ENCODE measurements at places on chromosomes 1 and 21.
A peak's percentile ranks its signal among the peaks of the same experiment; 100 is the strongest.

DNA sequence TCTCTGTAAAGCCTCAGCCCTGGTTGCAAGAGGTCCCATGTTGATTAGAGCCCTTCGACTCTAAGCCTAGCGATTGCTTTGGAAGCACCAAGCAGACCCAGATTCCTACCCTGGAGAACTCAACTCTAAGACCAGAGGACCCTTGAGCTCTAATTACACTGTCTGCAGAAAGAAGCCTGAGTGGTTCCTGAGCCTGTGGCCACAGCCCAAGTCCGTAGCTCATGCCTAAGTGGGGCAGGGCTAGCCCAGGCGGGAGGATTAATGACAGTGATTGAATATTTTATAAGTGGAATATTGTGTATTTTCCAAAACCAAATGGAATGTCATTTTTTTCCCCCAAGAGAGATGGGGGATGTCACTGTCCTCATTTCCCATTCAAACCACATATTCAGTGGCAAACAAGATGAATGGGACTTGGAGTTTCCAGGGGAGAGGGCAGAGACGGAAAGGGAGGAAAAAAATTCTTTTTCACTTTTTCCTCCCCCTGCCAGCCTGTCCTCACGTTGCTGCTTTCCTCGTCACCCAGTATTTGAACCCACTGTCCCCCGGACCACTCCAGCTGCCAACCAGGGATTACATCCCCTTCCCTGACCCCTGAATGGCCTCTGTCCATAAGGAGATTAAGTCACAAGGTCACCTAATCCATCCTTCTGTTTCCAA is 79.6 kb upstream of the CTTNBP2NL start:
- DNase-seq = no peak

GRCh38 chr1:109034382-109034781 is 7.5 kb downstream of the WDR47 start:
- no peak for DNase-seq

DNA sequence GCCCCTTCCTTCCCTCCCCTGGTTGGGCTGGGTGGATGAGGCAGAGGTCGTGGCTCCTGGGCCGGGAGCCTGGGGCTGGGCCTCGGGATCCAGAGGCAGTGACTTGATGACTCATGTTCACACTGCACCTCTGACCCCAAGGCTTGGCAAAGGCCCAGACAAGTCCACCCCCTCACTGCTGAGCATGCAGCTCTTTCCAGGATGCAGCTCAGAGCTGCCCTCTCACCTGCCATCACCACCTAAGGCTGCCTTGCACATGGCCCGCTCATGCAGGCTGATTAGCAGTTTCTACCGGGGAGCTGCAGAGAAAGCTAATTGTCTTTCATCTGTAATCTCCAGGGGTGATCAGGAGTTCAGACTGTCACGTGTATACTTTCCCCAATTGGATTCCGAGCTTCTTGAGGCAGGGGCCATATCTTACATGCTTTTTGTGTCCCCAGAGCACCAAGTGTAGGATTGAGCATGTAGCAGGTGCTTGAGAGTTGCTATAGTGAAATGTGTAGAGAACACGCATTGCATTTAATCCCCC is 62.1 kb downstream of the LRRN2 start:
- DNase-seq = peak; percentile 26

DNA sequence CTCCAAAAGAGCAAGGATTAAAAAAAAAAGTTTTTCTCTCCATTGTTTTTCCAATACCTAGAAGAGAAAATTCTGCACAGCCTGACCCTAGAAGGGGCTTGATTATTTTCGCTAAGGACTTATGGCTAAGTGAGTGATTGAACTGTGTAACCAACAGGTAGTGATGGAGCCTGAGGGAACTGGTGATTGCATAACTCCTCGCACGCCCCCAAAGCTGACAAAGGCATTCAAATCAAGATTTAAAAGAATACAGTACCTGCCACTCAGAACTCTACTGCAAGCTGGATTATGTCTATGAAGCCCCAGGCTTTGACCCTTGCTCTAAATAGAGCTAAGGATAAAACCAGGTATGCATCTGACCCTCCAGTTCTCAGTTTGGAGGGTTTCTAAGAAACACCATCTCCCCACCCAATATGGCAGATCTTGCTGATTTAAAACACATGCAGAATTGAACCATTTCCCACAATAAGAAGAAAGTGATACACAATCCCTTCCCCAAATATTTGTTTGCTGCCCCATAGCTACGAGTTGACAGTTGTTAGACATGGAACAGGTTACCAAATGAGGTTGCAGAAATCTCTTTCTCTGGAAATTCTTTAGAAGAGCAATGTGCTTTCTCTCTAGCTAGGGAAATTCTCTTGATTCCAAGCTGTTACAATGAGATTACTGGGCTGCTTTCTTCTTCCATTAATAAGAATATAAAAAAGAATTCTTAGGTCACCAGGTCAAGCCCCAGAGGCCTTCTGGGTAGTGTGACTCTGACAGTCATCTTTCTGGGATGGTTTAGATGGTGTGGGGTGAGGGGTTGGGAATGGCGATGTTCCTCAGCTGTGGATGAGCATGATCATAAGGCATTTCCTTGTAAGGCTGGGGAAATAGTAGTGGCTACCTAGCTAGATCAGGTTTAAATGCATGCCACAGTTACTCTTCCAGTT is 35.1 kb downstream of the FGGY start:
- DNase-seq = no peak

- DNase-seq = no peak
Observed at GRCh38 chr1:180566026-180566425, 7.3 kb downstream of the OVAAL start.

GRCh38 chr1:64302971-64303370 is 99.5 kb downstream of the UBE2U start:
- no peak for DNase-seq

GRCh38 chr21:44552136-44552535 is 831 bp upstream of the KRTAP10-2 start:
- no peak for DNase-seq

GRCh38 chr1:18955131-18955440 is 1.4 kb downstream of the IFFO2 start:
- no peak for DNase-seq

- no peak for DNase-seq
Observed at GRCh38 chr1:147558045-147558444, 16.7 kb downstream of the BCL9 start.

GRCh38 chr1:227891955-227892488 is 55.7 kb downstream of the WNT9A start:
- DNase-seq = no peak

- DNase-seq = no peak
Observed at GRCh38 chr1:24600551-24600950, 42.6 kb upstream of the SRRM1 start.

DNA sequence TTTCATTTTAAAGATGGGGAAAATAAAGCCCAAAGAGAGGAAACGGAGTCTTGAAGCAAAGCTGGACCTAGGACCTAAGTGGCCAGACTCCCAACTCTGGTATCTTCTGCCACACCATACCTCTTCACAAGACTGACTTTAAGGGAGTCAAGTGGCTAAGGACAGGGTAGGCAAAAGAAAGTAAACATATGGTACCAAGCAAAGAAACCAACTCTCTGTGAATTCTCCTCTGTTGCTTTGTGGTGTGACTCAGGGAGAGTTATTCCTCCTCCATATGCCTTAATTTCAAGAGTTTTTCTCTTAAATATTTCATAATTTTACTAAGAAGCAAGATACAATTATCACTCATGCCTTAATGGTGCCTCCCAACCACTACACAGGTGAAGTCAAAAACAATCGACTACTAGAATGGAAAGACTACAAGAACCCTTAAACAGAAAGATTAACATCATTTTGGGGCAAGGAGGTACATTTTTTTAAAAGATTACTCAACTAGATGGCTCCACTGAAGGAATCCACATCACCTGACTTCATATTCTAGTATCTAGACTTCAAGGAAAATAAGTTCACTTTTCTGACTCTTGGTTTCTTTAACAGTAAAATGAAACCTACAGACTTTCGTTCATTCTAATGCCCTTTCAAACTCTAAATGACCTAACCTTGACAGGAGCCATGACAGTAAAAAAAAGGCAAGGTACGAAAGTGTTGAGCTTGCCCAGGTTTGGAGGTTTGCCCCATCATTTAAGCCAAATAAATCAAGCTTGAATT is 44.2 kb downstream of the LUZP1 start:
- DNase-seq = no peak

- no peak for DNase-seq
Observed at GRCh38 chr1:220315070-220315839, 43.0 kb upstream of the RAB3GAP2 start.

GRCh38 chr1:46487818-46488218 is 1.8 kb upstream of the DMBX1 start:
- no peak for DNase-seq

- DNase-seq = no peak
Observed at GRCh38 chr1:121538943-121539575, 354.3 kb downstream of the SRGAP2C start.

- DNase-seq = no peak
Observed at GRCh38 chr1:41918450-41919043, at the start of gene HIVEP3. TSS of gene HIVEP3 (minus strand) at chr1:41918922.

GRCh38 chr1:244757091-244757939 is 78.1 kb upstream of the COX20 start:
- DNase-seq = no peak

GRCh38 chr1:119279456-119280381 is 88.9 kb upstream of the HAO2 start:
- DNase-seq = peak; percentile 71

- no peak for DNase-seq
Observed at GRCh38 chr1:235011064-235011598, 117.5 kb downstream of the TOMM20 start.

DNA sequence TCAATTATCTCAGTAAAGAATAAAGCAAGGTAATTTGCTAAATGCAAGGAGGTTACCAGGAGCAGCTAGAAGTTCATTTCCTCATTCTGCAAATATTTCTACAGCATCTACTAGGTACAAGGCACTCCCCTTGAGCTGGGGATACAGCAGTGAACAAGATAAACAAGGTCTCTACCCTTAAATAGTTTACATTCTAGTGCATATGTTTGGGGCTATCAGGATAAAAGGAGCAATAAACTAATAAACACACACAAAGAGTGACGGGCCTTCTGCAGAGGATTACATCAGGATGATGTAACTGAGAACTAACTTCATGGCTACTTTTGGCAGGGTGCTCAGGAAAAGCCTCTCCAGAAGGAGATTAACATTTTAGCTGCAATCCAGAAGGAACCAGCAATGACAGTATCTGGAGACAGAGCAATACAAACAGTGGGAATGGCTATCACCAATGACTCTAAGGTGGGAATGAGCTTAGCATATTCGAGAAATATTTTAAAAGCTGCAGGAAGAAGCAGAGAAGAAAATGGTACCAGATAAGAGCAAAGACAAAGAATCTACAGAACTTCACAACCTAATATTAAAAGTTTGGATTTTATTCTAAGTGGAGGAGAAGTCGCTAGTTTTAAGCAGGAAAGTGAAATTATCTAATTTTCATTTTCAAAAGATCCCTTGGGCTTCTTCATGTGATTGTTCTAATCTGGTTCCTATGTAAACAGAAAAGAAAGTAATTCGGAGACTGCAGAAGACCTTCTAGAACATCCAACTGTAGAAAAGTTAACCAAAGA is 25.8 kb downstream of the TP53BP2 start:
- DNase-seq = no peak

DNA sequence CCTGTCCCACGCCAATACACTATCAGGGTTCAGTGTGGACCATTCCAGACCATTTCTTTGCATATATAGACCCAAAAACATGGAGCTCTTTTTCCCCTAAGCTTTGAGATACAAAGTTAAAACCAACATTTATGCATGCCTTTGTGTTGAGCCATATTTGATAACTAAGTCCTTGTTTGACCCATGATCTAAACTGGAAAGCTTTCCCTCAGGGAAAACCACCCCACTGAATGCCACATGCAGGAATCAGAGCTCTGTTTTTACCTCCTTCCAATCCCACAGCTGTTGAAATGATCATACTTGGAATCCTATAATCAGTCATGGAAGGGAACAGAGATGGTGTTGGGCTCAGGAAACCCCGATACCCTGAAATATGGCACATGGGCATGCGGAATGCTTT is 14.8 kb upstream of the SLC45A1 start:
- DNase-seq = no peak

DNA sequence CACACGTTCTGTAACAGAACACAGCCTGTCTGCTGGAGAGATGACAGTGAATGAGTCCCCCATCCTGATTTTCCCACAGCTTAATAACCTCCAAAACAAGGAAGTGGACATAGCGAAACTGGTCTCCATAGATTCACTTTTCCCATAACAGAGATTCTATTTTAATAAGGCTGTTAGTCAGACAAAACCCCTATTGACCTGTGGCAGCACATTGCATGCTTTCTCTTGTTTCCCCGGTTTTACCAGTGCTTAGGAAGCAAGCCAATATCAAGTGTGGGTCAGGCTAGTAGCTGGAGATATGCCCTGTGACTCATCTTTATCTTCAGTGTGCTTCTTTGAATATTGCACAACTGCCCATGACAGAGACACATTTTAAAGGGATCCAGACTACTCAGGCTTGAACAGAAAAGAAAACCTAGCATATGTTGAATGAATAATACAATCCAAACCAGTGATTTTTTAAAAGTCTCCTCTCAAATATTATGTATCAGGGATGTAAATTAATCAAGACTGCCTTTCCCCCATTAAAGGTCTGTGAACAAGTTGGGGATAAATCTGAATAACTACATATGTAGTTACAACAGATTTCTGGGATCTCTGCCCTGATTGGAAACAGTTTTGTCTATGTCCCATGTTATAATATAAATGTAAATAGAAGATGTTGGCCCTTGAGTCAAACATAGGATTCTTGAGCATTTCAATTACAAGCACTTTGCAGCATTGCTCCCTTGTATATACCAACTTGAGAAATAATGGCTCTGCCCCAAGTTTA is 11.9 kb upstream of the CLDN8 start:
- DNase-seq = no peak

- DNase-seq = no peak
Observed at GRCh38 chr1:98557895-98558294, 103.6 kb upstream of the SNX7 start.

- DNase-seq = no peak
Observed at GRCh38 chr21:44799646-44800045, 2.0 kb downstream of the UBE2G2 start.

GRCh38 chr1:108961198-108961597 is 2.1 kb downstream of the CLCC1 start:
- no peak for DNase-seq

DNA sequence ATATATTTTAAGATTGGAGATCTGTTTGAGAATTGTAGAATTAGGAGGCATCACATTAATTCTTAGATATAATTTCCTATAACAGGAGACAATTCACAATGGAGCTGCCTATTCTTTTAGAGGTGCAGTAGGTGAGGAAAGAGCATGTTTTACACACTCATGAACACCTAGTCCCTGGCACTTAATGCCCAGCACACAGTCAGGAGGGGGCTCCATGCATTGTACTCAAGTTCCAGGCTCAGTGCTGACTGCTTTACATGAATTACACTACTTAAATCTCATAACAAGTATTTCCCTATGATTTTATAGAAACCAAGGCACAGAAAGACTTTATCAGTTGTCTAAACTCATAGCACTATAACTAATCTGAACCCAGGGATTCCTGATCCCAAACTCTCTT is 360 bp upstream of the GBP3 start:
- no peak for DNase-seq

- DNase-seq = no peak
Observed at GRCh38 chr21:37710546-37711285, 205.5 kb downstream of the KCNJ6 start.

All from HCT116 (cell line).